ENCODE measurements at places on chromosomes 13 and 19.

- DNase-seq, result no peak
These were observed 850 bp downstream of the DYRK1B start for GRCh38 chr19:39833160-39833463.

- no peak for DNase-seq
These were observed 102.6 kb upstream of the SLC7A1 start for GRCh38 chr13:29698106-29698505.

DNA sequence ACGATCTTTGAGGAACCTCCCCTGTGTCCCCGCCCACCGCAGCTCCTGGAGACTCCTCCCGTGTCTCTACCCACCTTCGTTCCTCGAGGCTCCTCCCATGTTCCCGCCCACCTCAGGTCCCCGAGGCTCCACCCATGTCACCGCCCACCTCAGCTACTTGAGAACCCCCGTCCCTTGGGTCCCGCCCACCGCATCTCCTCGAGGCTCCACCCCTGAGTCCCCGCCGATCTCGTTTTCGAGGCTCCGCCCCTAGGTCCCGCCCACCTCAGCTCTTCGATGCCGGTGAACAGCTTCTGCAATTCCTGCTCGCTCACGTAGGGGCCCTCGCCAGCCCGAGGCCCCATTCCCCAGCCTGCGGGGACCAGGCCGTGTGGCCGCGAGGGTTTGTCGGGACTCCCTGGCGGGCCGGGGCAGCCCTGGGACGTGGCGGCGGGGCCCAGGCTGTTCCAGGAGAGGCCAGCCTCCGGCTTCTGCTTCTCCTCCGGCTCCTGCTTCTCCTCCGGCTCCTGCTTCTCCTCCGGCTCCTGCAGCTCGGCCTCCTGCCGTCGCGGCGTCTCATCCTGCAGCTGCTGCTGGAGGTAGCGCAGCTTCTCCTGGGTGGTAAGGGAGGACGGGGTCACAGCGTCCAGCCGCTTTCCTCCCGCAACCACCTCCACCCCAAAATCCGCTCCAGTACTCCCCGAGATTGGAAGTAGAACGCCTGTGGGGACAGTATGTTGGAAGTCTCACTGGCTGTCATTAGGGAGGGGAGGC is 16.7 kb downstream of the TSKS start:
- DNase-seq, result no peak

DNA sequence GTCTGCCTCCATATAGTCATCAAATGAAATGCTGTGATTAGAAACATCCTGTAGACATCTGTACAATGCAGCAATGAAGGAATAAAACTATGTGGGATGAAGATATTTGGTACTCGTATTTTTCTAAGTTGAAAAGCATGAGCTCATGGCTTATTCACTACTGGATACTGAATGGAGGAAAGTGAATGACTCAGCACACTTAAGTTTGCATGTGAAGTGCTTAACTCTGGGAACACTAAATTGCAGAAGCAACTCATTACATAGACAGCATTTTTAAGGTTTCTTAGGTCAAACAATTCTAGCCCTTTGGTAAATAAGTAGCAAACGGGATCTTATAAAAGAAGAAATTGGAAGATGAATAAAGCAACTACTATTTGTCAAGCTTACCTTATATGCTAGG is 429.0 kb upstream of the MIR17HG start:
- no peak for DNase-seq

- peak; percentile 52 for DNase-seq
These were observed 60.5 kb downstream of the CELF5 start for GRCh38 chr19:3284759-3285646.

GRCh38 chr19:38265213-38265861 is 964 bp downstream of the SPINT2 start:
- DNase-seq, result no peak

DNA sequence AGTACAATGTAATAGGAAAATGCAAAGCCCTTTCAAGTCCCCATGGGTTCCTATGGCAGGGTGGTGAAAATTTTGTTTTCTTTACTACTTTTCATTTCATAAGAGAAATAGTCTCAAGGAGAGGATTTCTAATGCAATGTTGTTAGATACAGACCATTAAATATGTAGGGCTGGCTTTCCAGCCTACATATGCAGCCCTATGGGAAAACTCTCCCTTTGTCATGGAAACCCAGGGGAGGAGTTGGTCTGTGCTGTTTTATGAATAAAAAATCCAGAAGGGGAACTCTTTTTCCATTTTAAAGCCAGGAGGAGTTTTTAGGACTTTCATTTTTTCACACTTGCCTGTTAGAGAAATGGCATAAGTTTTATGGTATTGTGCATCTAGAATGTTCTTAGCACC is 119.6 kb downstream of the DCT start:
- no peak for DNase-seq

- no peak for DNase-seq
These were observed 170.5 kb downstream of the SHISA2 start for GRCh38 chr13:25881136-25881926.

- no peak for DNase-seq
These were observed 167.7 kb downstream of the SPRY2 start for GRCh38 chr13:80173224-80173623.

DNA sequence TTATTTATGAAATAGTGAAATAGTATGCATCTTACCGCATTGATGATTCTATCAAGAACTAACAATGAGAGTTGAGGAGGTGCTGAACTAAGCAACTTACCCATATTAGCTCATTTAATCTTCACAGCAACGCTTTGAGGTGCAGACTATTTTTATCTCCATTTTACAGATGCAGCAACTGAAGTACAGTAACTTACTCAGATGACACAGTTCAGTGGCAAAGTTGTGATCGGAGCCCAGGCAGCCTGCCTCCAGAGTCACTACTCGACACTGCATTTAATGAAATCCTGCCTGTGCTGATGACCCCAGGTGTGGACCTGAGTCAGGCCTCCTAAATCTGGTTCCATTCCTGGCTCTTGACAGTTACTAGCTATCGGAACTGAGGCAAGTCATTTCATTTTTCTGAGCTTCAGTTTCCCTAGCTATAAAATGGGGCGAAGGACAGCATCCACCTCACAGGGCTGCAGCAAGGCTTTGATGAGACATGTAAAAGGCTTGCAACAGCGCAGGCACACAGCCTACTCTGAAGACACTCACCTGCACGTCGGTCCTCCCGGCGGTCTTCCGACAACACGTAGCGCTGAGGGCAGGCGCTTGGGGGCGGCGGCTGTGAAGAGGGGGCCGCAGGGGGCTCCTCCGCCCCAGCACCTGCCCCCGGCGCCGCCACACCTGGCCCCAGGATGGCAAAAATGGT is 1.5 kb downstream of the MYPOP start:
- no peak for DNase-seq

DNA sequence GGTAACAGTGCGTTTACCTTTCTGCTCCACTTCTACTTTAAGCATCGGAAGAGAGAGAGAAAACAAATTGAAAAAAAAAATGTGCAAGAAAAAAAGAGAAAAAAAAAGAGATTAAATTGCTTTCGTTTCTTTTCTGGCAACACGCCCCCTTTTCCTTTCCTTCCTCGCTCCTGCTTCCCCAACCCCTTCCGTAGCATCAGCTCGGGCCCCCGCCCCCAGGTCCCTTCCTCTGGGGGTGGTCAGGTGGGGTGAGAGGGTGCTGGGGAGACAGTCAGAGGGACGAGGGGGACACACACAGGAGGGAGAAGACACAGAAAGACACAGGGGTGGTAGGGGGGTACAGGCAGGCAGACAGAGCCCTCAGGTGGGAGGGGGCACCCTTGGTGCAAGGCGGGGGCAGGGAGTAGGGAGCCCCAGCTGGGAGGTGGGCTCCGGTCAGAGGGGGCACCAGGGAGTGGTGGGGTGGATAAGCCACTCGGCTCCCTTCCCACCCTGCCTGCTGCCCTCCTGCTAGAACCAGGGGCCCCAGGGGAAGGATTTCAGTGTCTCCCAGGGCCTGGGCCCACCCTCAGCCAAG is 30.7 kb upstream of the ASF1B start:
- no peak for DNase-seq

DNA sequence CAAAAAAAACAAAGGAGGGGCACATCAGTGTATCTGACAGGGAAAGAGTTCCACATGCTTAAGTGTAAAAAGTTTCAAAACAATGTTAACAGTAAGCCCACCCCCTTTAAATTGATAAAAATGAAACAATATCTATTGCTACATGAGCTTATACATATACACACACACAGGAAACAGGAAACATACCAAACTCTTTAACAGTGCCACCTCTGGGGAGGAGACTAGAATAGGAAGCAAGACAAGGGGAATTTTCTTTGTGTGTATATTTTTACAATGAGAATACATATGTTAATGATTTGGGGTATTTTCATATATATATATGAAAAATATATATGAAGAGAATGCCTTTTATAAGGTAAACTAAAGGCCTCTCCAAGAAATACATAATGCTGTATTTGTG is 44.7 kb downstream of the TPT1 start:
- DNase-seq, result no peak

GRCh38 chr19:3057275-3057714 is 5.0 kb downstream of the TLE5 start:
- no peak for DNase-seq

DNA sequence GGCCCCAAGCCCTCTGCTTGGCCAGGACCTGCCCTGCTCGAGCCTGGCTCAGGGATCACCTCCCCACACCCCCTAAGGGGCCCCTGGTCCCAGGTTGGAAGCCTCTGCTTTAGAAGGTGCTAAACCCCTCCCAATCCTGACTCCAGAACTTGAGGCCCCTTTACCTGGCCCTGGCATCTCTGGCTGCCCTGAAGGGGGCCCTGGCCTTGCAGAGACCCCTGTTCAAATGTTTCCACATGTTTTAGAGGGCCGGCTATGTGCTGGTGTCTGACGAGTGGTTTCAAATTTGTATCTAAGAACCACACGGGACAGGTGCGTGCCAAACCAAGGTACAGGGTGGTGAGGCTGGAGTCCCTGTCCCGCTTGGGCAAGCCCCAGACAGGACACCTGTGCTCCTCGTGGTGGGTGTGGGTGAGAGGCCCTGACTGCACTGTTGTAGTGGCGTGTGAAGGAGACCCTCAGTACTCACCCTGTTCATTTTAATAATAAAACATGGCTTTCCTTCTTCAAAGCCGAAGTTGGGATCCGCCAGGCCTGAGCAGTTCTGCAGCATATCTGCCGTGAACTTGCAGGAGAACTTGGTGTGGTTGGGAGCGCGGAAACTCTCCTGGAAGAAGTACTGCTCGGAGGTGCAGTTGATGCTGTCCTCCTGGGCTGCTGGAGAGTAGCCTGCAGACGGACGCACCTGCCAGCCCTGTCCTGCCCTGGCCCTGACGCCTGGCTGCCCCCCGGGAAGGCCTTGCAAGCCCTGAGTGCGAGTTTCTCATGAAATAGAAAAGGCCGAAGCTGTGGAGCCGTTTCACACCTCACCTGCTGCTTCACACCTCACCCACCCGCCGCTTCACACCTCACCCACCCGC is 5.4 kb downstream of the ATP4B start:
- DNase-seq, result no peak

GRCh38 chr19:39524495-39524894 is 8.2 kb downstream of the EID2B start:
- no peak for DNase-seq

DNA sequence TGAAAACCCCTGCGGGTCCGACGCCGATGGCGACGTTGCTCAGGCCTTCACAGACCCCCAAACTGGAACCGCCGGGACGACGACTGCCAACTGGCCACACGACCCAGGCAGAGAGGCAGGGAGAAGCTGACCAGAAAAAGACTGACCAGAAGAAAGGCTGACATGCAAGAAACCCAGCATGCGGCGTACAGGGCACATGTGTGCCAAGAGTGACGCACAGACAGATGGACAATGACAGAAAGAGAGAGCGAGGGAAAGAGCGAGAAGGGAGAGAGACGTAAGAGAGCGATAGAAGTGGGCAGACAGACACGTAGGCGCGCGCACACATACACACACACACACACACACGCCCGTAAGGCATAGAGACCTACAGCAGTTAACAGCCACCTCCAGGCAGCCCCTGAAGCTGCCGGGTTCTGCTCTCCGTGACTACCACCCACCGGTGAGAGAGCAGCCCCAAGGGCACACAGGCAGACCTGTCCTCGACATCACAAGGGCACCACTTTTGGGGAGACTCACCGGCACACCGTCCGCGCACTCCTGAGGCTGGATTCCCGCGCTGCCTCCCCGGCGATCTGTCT is 67.2 kb upstream of the ZNF527 start:
- DNase-seq, result no peak

DNA sequence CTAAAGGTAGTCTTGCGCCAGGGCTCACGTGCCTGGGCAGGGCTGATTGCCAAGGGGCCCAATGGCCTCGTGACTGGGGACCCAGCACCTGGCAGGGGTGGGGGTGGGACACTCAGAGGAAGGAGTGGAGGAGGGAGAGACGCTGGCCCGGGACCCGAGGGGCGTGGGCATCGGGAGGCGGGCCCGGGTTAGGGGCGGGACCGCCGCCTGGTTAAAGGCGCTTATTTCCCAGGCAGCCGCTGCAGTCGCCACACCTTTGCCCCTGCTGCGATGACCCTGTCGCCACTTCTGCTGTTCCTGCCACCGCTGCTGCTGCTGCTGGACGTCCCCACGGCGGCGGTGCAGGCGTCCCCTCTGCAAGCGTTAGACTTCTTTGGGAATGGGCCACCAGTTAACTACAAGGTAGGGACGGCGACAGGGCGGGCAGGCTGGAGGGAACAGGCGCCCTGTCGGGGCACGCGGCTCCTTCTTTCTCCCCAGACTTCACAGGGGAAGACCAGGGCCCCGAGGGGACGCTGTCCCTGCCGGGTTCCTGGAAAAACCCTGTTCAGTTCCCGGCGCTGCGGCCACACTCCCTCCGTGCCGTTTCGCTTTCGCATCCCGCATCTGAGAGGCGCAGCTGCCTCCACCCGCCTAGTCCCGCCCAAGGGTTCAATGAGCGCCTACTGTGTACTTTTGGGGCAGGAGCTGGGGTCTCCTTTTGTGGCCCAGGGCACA is at the start of gene IFI30:
IFI30 (plus strand) TSS at position 242 of the 717 bp plus-strand sequence; CDS start at position 271, 29 bp downstream.
- DNase-seq, result no peak

GRCh38 chr13:114090476-114090875 is 41.9 kb downstream of the RASA3 start:
- DNase-seq, result no peak
